IgD-negative memory B cell (primary cell): ENCODE measurements at places on chromosomes 1 and 21. TPM values are rescaled to one million over a fixed set of nuclear protein-coding genes. Genes with fewer than 3 reads are reported as not detected.

ADGRB2 gene
- polyA plus RNA-seq: 0.97 TPM

NBPF6 gene
- not detected for polyA plus RNA-seq

H6PD gene
- 11.3 TPM for polyA plus RNA-seq

LYSMD1 gene
- 0.69 TPM for polyA plus RNA-seq

OR6N1 gene
- not detected for polyA plus RNA-seq

SPRR1B gene
- not detected for polyA plus RNA-seq

PGLYRP4 gene
- not detected for polyA plus RNA-seq

PKP1 gene
- polyA plus RNA-seq: not detected

THEM5 gene
- not detected for polyA plus RNA-seq

CCDC27 gene
- polyA plus RNA-seq: not detected

ETV3L gene
- polyA plus RNA-seq: not detected

RNF186 gene
- not detected for polyA plus RNA-seq

AVPR1B gene
- not detected for polyA plus RNA-seq

TAS1R1 gene
- not detected for polyA plus RNA-seq

XCL1 gene
- polyA plus RNA-seq: 0.43 TPM

NBPF26 gene
- 5.8 TPM for polyA plus RNA-seq

BRINP3 gene
- not detected for polyA plus RNA-seq

NR1I3 gene
- polyA plus RNA-seq: not detected

VWA5B1 gene
- not detected for polyA plus RNA-seq

OR2T35 gene
- not detected for polyA plus RNA-seq

ROR1 gene
- 0.09 TPM for polyA plus RNA-seq
